ENCODE measurements at places on chromosomes 2 and 18. TPM values are rescaled to one million over a fixed set of nuclear protein-coding genes. Genes with fewer than 3 reads are reported as not detected.

The CYB5A gene
- 42.1 TPM for polyA plus RNA-seq

DNA sequence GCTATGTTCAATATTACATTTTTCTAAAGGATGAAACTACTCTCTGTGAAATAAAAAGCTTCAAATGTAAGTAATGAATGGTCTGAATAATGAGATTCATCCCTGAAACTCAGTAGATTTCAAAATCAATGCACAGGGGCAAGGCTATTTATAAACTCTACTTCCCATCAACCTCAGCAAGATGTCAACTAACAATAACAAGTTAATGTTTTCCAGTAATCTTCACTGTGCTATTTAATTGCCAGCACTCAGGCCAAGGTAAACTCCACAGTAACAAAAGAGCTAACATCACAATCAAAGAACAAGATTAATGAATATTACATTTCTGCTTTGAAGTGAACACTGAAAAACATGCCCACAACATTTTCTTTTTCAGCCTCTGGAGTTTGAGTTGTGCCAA is 144.3 kb upstream of the ZFP36L2 start:
- no peak for DNase-seq

The OTOS gene
- not detected for polyA plus RNA-seq

- DNase-seq, result peak; percentile 43
Measured at GRCh38 chr2:18178736-18179349, 300.4 kb downstream of the KCNS3 start.

GRCh38 chr2:235940330-235940729 is 227.9 kb downstream of the GBX2 start:
- DNase-seq, result peak; percentile 75

GRCh38 chr2:223366566-223366965 is 235.6 kb downstream of the SCG2 start:
- DNase-seq, result no peak

DNA sequence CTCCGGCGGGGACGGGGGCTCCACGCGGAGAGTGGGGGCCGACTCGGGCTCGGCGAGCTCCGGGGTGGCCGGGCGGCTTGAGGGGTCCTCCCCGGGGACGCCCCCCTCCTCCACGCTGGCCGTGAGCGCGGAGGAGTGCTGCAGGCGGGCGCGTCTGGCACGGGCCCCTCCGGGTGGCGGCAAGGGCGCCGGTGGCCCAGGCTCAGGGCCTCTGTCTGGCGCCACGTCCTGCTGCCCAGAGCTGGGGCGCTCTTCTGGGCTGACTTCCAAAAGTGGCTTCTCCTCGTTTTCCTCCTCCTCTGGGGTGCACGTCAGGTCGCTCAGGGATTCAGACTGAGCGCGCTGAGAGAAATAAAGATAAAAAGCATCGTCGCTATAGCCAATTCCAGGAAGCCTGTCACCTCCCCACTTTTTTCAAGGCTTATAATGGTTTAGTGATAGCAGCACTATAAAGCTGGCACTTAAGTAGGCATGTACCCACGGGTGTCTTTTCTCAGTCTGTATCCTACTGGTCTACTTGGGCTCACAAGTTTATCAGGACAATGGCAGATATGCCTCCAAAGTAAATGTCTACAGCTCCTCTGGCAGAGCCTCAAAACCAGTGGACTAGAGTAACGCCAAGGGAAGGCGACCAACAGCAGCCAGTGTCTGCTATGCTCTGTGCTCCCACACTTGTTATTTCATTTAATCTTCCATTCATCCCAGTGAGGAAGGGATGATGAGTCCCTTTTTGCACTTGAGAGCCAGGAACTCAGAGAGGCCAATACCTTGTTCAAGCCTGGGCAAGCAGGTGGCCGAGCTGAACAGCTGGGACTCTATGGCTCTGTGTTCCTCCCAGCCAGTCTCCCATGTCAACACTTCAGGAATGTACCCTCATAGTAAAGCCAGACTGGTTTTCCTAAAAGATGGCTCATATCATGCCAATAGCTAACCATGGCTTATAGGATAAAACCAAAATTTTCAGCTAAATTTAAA is 92.6 kb upstream of the MGAT4A start:
- DNase-seq, result peak; percentile 8

- DNase-seq, result no peak
Measured at GRCh38 chr2:99404039-99404796, 67.0 kb downstream of the EIF5B start.

DNA sequence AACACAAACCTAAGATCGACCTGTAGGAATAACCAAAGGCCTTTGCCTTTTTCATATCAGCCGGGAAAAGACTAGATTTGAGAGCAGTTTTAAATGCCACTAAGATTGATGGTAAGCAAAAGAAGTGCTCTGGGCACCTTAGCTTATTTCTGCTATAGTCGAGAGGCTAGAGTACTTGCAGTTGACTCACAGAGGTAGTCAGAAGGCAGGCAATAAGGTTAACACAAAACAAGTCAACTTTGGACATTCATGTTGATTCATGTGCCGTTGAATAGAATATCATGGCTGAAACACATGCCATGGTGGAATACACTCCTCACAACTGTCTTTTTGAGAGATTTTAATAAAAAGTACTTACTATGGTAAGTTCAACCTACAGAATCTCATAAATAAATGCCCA is 507.6 kb downstream of the ZEB2 start:
- no peak for DNase-seq

The GALNT1 gene
- polyA plus RNA-seq, result 15.7 TPM

The TMEM17 gene
- 8.6 TPM for polyA plus RNA-seq

GRCh38 chr2:9944330-9944758 is 7.1 kb upstream of the GRHL1 start:
- no peak for DNase-seq

The C2orf78 gene
- polyA plus RNA-seq, result 0.02 TPM

DNA sequence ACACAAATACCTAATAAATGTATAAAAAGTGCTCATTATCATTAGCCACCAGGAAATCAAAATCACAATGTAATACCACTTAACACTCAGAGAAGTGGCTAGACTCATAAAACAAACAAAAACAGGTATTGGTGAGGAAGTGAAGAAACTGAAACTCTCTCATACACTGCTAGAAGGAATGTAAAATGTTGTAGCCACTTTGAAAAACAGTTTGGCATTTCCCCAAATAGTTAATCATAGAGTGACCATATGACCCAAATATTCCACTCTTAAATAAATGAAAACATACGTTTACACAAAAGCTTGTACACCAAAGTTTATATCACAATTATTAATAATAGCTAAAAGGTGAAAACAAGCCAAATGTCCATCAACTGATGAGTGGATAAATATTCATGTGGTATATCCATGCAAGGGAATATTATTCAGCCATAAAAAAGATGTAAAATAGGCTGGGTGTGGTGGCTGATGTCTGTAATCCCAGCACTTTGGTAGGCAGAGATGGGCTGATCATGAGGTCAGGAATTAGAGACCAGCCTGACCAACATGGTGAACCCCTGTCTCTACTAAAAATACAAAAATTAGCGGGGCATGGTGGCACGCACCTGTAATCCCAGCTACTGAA is 86.2 kb upstream of the COL5A2 start:
- DNase-seq, result no peak

DNA sequence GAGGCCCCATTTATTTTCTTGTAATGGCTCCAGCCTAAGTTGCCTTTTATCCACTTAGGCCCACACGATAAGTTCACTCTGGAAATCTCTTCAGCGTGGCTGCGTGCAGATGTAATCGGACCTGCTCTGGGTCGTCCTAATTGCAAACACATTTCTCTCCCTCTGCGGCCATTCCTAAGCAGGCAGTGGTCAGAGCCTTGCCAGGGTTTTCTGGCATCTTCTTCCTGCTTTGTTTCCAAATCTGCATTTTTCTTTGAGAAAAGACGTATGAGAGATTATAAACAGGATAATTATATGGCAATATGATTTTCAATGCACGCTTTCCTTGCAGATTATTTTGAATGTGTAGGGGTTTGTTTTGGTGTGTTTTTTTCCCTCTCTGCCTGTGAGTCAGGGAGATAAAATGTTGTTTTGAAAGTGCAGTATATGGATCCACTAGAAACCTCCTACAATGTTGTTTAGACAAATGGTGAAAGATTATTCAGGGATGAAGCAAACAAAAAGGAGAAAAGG is 239.4 kb upstream of the TANK start:
- peak; percentile 74 for DNase-seq

DNA sequence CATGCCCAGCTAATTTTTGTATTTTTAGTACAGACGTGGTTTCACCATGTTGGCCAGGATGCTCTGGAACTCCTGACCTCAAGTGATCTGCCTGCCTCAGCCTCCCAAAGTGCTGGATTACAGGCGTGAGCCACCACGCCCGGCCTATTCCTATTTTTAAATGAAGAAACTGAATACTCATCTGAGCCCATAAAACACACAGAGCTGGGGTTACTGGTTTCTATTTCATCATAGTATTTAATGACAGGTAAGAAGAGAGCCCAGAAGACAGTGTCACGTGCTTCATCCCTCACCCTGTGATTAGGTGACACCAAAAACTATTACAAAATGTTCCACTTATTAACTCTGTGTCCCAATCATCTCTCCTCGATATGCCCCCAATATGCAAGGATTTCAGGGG is 15.6 kb upstream of the LRATD1 start:
- DNase-seq, result no peak

The CD226 gene
- polyA plus RNA-seq, result 0.56 TPM

DNA sequence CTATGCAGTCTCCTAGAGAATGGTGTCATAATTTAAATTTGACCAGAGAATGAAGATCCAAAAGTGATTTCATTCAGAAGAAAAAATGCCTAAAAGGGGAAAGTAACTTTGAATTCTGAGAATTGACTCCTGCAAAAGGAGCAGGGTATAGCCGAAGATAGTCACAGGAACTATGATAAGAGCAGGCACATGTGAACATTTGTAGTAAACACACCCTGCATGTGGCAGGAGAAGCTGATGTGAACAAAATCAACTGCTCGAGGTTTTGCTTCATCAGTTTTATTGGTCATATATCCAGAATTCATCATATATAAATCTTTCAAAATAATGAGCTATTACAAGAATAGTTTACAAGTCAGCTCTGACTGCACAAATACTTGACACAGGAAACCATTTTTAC is 14.0 kb downstream of the MCFD2 start:
- no peak for DNase-seq

The YES1 gene
- polyA plus RNA-seq, result 7.9 TPM

DNA sequence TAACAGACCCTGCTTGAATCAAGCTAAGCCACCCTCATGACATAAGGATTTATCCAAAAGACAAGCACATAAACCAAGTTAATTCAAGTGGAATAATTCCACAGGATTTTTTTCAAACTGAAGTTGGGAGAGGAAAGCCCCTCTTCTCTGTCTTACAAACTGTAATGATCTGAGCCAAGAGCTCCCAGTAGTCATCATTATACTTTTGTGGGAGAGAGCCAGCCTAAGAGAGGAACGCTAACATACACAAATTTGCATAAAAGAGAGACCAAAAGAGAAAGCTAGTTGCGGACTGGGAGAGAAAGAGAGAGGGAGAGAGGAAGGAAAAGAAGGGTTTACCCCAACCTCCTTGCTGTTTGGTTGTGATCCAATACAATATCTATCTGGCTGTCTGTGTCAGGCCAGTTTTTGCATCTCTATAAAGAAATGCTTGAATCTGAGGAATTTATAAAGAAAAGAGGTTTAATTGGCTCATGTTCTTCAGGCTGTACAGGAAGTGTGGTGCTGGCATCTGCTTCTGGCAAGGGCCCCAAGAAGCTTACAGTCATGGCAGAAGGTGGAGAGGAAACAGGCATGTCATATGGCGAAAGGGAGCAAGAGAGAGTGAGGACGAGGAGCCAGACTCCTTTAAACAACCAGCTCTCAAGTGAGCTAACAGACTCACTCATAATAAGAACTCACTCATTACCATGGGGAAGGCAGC is 20.8 kb upstream of the PUM2 start:
- no peak for DNase-seq

- no peak for DNase-seq
Measured at GRCh38 chr2:2075875-2076529, 255.1 kb downstream of the MYT1L start.

- no peak for DNase-seq
Measured at GRCh38 chr18:23537274-23537673, 34.0 kb downstream of the RMC1 start.

DNA sequence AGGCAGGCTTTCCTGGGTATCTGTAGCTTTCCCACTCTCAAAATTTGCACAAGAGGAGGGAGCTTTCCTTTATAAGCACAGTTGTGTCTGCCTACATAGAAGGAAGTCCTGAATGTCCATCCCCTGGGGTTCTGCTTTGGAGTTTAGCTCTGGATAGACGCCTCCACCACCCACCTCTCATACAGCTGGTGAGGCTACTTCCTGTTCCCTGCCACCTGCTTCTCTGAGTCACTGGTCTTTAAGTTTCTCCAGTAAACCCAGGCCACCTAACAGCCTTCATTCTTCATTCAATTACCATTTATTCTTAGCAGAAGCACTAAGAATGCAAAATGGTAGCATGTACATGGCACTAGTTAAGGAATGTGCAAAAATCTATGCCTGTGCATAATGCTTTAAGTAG is 407.8 kb downstream of the CDH2 start:
- no peak for DNase-seq

GRCh38 chr2:4356541-4356940 is 653.2 kb downstream of the DCDC2C start:
- DNase-seq, result no peak

GRCh38 chr18:22088996-22089640 is 80.3 kb upstream of the GATA6 start:
- DNase-seq, result no peak

- DNase-seq, result no peak
Measured at GRCh38 chr2:126753501-126754212, 97.7 kb downstream of the GYPC start.

GRCh38 chr2:137321566-137321965 is 556.2 kb downstream of the THSD7B start:
- DNase-seq, result no peak

- DNase-seq, result no peak
Measured at GRCh38 chr2:73449404-73449803, 63.8 kb downstream of the ALMS1 start.

- DNase-seq, result no peak
Measured at GRCh38 chr2:223319601-223320000, 267.6 kb downstream of the KCNE4 start.

DNA sequence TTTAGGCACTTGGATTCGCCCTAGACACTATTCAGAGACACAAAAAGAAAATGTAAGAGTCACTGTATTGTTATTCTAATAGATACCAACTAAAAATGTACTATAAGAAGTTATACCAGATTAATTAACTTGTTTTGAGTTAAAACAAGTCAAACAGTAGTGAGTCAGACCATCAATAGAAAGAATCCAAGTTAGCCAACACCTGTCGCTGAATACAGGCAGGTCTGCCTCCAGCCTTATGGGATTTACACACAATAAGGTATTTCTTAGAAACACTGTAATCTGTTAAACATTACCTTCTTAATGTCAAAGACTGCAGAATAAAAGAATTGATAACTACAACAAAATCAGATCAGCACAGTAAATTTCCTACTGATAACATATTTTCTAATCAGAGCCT is 181.4 kb downstream of the DYM start:
- DNase-seq, result no peak

Data from SK-N-SH (cell line).